ENCODE measurements at places on chromosomes 16 and 17.

DNA sequence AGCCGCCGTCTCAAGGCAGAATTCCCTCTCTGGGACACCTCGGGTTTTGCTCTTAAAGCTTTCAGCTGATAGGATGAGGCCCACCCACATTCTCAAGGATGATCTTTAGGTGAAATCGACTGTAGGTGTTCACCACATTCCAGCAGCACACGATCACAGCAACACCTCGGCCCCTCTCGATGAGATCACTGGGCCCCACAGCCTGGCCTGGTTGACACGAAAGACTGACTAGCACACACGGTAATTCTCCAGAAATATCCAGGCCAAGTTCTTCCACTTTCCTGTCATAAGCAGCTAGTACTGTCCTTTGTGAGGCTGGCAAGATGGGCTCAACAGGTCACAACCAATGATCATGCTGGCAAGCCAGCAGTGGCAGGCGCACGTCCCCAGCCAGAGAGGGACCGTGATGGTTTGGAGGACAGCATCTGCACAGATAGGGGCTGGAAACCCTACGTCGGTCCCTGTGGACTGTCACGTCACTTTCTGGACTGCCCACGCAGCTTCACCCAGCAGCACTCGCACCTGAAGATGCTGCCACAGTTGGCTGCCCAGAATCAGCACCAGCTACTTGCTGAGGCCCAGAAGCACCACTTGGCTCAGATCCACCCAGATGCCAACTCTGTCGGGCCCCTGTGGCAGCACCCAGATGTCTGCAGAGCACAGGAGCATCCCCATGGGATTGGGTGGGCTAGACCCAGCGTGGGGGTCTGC lies 17.4 kb downstream of the TMC6 start:
- DNase-seq, result no peak

- no peak for DNase-seq
Observed at GRCh38 chr17:28267720-28268609, 51.0 kb upstream of the TMEM97 start.

DNA sequence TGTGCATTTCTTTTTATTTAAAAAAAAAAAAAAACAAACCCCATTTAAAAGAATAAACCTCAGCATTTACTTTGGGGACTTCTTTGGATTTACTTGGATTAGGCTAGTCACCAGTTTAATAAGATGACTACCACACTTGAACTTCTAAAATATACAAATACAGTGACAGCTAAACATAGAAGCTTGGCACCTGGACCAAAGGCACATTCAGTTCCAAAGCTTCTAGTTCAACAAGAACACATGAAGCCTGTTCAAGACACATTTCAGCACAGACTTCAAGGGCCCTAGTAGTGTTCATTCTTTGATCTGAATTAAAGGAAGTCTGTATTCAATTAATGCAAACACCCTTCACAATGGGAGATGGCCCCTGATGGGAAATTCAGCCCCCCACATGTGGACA lies 11.6 kb upstream of the ROGDI start:
- no peak for DNase-seq

DNA sequence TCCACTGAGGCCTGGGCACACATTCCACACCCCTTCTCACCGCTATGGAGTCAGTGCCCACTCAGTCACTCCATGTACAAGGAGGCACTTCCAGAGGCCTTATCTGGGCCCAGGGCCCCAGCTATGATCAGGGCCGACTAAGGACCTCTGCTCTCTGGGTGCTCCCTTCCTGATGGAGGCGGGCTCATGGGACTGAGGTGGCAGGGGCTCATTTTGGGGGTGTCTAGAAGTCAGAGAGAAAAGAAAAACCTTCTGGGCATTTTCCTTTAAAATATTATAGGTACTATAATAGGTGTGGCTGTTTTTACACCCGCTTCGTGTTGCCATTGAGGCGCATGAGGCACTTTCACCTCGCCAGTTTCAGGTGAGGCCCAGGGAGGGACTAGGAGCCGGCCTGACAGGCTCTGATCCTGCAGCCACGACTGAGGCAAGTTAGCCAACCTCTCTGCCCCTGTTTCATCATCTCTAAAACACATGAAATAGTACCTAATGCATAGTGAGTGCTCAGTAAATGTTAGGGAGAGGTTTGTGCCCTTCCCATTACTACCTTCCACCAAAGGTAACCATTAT lies 14.4 kb downstream of the B9D1 start:
- DNase-seq, result no peak

- no peak for DNase-seq
Observed at GRCh38 chr17:62690168-62690897, 62.9 kb downstream of the MRC2 start.

GRCh38 chr17:47705536-47706530 lies 11.9 kb downstream of the TBKBP1 start:
- DNase-seq, result no peak

DNA sequence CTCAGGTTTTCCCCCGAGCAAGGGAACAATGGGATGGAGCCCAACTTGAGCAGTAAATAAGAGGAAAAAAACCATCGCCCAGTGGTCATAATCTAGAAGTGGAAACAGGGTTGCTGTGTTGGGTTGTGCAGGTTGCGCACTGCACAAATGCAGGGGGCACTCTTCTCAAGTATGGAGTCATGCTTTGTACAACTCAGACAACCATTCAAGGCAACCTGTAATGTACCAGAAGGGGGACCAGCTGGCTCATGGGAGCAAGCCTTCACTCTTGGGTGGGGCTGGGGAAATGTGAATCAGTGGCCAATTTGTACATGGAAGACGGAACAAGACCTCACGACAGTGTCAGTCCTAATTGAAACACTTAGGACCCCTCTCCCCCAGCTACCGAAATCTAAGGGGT lies 23.9 kb upstream of the LITAF start:
- no peak for DNase-seq

All from fibroblast of skin of left biceps (primary cell).